Body of pancreas (tissue), 4 donors: ENCODE measurements at places on chromosomes 12 and 14. TPM values are rescaled to one million over a fixed set of nuclear protein-coding genes. Genes with fewer than 3 reads are reported as not detected.

TMEM229B gene
- 4.4 TPM for total RNA-seq

GRCh38 chr12:78208092-78208491 is 377.4 kb downstream of the NAV3 start:
- no peak overlapping the region for H3K4me3 ChIP-seq
- H3K27me3 ChIP-seq: no peaks in the 10 kb centered on the region
- no peak overlapping the region for H3K27ac ChIP-seq
- H3K36me3 ChIP-seq: no peaks in the 10 kb centered on the region
- no peak for DNase-seq
- no peaks in the 10 kb centered on the region for H3K4me1 ChIP-seq

GRCh38 chr14:74563233-74563585 is 48.8 kb downstream of the LTBP2 start:
- DNase-seq: no peak
- no peak overlapping the region for H3K4me3 ChIP-seq
- H3K4me1 ChIP-seq: no peaks in the 10 kb centered on the region
- no peak overlapping the region for H3K27ac ChIP-seq
- H3K36me3 ChIP-seq: no peaks in the 10 kb centered on the region
- no peaks in the 10 kb centered on the region for H3K27me3 ChIP-seq

DNA sequence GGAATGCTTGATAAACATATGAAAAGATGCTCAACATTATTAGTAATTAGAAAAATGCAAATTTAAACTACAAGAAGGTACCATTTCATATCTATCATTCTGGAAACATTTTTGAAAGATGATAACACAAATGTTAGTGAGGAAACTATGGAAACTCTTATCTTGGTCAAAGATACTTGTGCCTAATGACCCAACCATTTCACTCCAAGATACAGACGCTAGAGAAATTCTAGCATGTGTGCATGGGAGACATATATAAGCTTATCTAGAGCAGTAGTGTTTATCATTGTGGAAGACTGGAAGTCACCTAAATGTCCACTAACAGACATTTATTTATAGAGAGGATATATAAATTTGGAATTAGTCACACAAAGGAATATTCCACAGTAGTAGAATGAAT is 143.1 kb upstream of the HMGA2 start:
- no peaks in the 10 kb centered on the region for H3K36me3 ChIP-seq
- no peak overlapping the region for H3K4me3 ChIP-seq
- no peak for DNase-seq
- no peaks in the 10 kb centered on the region for H3K4me1 ChIP-seq
- H3K27ac ChIP-seq: no peak overlapping the region

- no peak overlapping the region for H3K27ac ChIP-seq
- H3K27me3 ChIP-seq: no peaks in the 10 kb centered on the region
- no peak overlapping the region for H3K4me3 ChIP-seq
- H3K4me1 ChIP-seq: no peaks in the 10 kb centered on the region
- DNase-seq: no peak
Observed at GRCh38 chr12:90216815-90217214, 508.2 kb upstream of the ATP2B1 start.

- no peak overlapping the region for H3K4me3 ChIP-seq
- H3K36me3 ChIP-seq: no peaks in the 10 kb centered on the region
- no peaks in the 10 kb centered on the region for H3K4me1 ChIP-seq
- no peak overlapping the region for H3K27ac ChIP-seq
- no peak for DNase-seq
Observed at GRCh38 chr14:59510966-59511365, 26.6 kb downstream of the JKAMP start.

GRCh38 chr14:34181338-34181737 is 230.5 kb upstream of the EGLN3 start:
- no peak for DNase-seq
- no peaks in the 10 kb centered on the region for H3K36me3 ChIP-seq
- H3K27ac ChIP-seq: no peak overlapping the region
- H3K4me3 ChIP-seq: no peak overlapping the region
- H3K4me1 ChIP-seq: no peaks in the 10 kb centered on the region
- H3K27me3 ChIP-seq: no peaks in the 10 kb centered on the region

PRB2 gene
- not detected for total RNA-seq

GUCY2C gene
- total RNA-seq: not detected

DNA sequence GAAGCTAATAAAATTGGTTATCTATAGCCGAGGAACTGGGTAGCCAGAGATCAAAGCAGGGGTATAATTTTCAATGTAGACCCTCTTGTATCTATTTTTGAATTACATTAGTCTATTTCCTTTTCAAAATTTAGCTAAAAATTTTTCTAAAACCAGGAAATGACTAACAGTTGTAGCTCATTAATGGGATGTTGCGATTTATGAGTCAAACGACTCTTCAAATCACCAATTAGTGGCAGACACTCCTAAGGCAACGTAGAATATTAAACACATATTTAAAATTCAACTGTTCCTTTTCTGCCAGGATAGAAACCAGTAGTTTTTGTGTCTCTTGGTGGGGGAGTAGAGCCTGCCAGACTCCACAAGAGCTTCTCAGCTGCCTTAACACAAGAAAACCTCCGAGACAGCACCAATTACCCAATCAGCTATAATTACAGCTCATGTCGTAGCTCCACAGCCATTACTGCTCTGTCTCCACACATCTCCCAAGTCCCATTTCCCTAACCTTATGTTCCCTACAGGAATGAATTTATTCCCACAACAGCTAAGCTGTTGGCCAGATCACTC is 26.9 kb downstream of the GCN1 start:
- peaks cover 38% of the 10 kb centered on the region for H3K36me3 ChIP-seq
- no peak overlapping the region for H3K27ac ChIP-seq
- no peaks in the 10 kb centered on the region for H3K27me3 ChIP-seq
- DNase-seq: no peak

DNA sequence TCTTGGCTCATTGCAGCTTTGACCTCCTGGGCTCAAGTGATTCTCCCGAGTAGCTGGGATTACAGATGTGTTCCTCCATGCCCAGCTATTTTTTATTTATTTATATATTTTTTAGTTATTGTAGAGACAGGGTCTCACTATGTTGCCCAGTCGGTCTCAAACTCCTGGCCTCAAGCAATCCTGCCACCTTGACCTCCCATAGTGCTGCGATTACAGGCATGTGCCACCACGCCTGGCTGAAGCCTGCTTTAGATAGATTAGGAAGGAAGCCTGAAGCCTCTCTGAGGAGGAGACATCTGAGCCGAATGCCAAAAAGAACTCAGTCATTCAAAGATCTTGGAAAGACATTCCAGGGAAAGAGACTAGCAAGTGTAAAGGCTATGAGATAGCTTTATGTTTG is 10.2 kb downstream of the INHBC start:
- no peaks in the 10 kb centered on the region for H3K36me3 ChIP-seq
- no peaks in the 10 kb centered on the region for H3K27me3 ChIP-seq
- H3K4me3 ChIP-seq: no peak overlapping the region

CHPT1 gene
- total RNA-seq: 62.0 TPM

TAC3 gene
- total RNA-seq: not detected

LTBP2 gene
- 20.4 TPM for total RNA-seq

- H3K4me1 ChIP-seq: peaks cover 36% of the 10 kb centered on the region
- peak; percentile 30 for DNase-seq
- H3K27ac ChIP-seq: peak overlapping the region; percentile 96
Observed at GRCh38 chr12:68609998-68610369, 715 bp upstream of the RAP1B start.

DNA sequence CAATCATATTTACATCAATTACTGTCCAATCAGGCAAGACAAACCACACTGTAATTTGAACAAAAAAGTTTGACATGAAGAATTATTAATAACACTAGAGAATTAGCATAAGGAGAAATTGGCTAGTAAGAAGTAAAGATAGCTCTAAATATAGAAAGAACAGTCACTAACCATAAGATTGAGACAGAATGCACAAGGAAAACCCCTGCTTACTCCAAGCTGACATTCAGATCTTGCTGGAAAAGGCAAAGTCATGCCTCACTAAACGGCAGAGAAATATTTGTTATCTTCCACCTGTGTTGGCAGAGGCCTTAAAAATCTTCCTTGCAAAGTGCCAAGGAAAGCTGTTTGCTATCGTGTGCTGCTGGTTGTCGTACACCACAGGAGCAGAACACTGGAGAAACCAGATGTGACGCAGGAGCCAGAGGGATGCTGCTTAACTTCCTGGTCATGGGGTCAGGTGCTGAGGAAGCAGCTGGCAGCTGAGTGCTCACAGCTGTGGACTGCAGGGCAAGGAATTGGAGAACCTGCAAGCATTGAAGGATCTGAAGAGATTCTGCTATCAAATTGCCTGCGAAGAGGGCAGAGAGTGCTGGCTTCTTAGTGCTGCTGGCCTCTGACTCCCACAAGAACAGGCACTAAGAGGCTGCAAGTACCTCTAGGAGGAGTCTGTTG is 1323.3 kb downstream of the LRFN5 start:
- H3K27me3 ChIP-seq: no peaks in the 10 kb centered on the region
- H3K27ac ChIP-seq: peak overlapping the region; percentile 25
- no peak overlapping the region for H3K4me3 ChIP-seq
- no peaks in the 10 kb centered on the region for H3K4me1 ChIP-seq

DNA sequence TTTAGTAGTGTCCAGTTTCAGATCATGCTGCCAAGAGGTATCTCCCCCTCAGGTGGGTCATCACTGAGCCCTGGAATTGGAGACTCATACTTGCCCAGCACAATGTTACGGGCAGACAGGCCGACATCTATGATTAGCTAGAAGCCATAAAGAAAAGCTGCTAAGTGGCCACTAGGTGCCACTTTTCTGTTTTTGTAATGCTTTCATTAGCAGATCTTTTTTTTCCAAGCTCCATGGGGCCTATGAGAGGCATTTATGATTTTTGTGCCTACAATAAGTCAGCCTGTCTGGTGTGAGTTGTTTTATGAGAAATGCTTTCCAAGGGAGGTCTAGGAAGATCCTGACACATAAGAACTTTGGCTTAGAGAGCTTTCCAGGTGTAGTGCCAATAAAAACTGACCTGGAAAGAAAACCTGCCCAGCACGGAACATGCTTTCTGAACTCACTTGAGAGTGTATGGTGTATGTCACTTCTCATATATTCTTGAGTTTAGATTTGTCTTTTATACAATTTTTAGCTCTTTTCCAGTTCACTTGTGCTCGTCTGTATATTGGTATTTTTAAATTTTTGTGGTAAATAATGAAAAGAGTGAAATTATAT is 21.8 kb upstream of the SMCO2 start:
- no peaks in the 10 kb centered on the region for H3K36me3 ChIP-seq
- no peak overlapping the region for H3K27ac ChIP-seq
- no peaks in the 10 kb centered on the region for H3K4me1 ChIP-seq
- H3K4me3 ChIP-seq: no peak overlapping the region
- no peaks in the 10 kb centered on the region for H3K27me3 ChIP-seq
- peak; percentile 22 for DNase-seq

DNA sequence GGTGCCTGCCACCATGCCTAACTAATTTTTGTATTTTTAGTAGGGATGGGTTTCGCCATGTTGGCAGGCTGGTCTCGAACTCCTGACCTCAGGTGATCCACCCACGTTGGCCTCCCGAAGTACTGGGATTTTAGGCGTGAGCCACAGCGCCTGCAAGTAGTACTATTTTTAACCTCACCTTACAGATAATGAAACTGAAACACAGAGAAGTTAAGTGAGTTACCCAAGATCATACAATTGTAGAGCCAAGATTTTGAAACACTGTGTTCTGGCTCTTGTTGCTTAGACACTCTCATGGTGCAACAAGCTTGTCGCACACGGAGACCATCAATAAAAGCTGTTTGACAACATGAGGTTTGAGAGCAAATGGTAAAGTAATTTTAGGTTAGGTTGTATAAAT is 159.1 kb upstream of the LMNTD1 start:
- H3K27me3 ChIP-seq: no peaks in the 10 kb centered on the region
- H3K27ac ChIP-seq: no peak overlapping the region
- no peak overlapping the region for H3K4me3 ChIP-seq
- H3K36me3 ChIP-seq: no peaks in the 10 kb centered on the region

DNA sequence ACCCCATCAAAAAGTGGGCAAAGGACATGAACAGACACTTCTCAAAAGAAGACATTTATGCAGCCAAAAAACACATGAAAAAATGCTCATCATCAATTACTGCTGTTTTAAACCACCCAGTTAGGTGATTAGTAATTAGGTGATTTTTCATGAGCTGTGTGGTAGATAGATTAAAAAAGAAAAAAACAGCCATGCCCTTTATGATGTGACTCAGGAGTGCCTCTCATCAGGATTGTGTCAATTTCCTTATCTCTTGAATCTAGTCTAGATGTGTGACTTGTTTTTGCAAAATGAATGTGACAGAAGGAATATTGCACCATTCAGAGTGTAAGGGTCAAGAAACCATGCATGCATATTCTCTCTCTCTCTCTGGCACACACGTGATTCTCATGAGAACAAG is 5.7 kb downstream of the OR10A7 start:
- DNase-seq: no peak
- H3K27me3 ChIP-seq: no peaks in the 10 kb centered on the region
- no peaks in the 10 kb centered on the region for H3K4me1 ChIP-seq

CCND2 gene
- 88.7 TPM for total RNA-seq

GRCh38 chr14:61331992-61332657 is 10.7 kb downstream of the PRKCH start:
- peaks cover 3% of the 10 kb centered on the region for H3K4me1 ChIP-seq
- no peak overlapping the region for H3K4me3 ChIP-seq
- no peaks in the 10 kb centered on the region for H3K27me3 ChIP-seq
- no peak overlapping the region for H3K27ac ChIP-seq
- no peak for DNase-seq

DNA sequence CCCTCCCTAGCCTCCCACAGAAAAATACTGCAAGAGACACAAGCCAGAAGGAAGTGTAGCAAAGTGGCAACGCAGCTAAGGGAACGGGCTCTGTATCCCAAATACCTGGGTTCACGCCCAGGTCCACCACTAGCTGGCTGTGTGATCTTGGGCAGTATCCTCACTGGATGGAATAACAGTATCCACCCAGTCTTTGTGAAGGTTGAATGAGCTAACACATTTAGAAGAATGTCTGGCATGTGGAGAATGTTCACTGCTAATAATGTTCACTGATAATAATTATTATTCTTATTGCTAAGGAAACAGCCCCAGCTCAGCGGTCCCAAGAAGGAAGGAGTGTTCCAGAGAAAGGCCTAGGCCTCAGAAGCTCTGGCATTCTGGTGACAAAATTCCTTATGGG is 70.9 kb downstream of the VWF start:
- no peaks in the 10 kb centered on the region for H3K27me3 ChIP-seq
- peaks cover 8% of the 10 kb centered on the region for H3K4me1 ChIP-seq
- no peaks in the 10 kb centered on the region for H3K36me3 ChIP-seq
- no peak overlapping the region for H3K4me3 ChIP-seq
- H3K27ac ChIP-seq: no peak overlapping the region
- peak; percentile 51 for DNase-seq

WNT5B gene
- total RNA-seq: not detected

DNA sequence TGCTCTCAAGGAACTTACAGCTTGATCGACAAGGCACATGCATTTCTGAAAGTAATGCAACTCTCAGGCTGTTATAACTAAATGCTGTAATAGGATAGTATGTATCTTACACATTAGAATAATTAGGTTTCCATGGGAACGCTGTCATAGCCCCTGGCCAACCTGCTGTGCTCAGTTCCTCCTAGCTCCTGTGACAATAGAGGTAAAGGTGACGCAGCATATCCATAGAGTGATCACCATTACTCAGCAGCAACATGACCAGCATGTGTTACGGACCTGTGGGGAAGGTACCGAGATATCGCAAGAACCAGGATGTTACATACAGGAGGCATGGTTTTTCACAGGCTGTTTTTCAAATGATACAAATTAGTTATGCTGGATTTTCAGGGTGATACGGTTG is 150.7 kb downstream of the CAND1 start:
- H3K27ac ChIP-seq: no peak overlapping the region
- H3K36me3 ChIP-seq: no peaks in the 10 kb centered on the region
- H3K4me3 ChIP-seq: no peak overlapping the region
- peaks cover 14% of the 10 kb centered on the region for H3K4me1 ChIP-seq
- DNase-seq: no peak
